Vagina (tissue), 2 donors: ENCODE measurements at places on chromosomes 7 and 10.

GRCh38 chr10:51602326-51602725 lies 97.1 kb downstream of the CSTF2T start:
- peaks cover 6% of the 10 kb centered on the region for H3K4me1 ChIP-seq
- H3K36me3 ChIP-seq, result no peaks in the 10 kb centered on the region
- no peak overlapping the region for H3K4me3 ChIP-seq
- DNase-seq, result no peak
- H3K27ac ChIP-seq, result no peak overlapping the region
- no peaks in the 10 kb centered on the region for H3K27me3 ChIP-seq

GRCh38 chr7:130966246-130967009 lies 232.4 kb upstream of the KLF14 start:
- H3K27me3 ChIP-seq, result no peaks in the 10 kb centered on the region
- no peak overlapping the region for H3K27ac ChIP-seq
- peaks cover 48% of the 10 kb centered on the region for H3K4me1 ChIP-seq
- H3K4me3 ChIP-seq, result no peak overlapping the region
- no peak for DNase-seq

DNA sequence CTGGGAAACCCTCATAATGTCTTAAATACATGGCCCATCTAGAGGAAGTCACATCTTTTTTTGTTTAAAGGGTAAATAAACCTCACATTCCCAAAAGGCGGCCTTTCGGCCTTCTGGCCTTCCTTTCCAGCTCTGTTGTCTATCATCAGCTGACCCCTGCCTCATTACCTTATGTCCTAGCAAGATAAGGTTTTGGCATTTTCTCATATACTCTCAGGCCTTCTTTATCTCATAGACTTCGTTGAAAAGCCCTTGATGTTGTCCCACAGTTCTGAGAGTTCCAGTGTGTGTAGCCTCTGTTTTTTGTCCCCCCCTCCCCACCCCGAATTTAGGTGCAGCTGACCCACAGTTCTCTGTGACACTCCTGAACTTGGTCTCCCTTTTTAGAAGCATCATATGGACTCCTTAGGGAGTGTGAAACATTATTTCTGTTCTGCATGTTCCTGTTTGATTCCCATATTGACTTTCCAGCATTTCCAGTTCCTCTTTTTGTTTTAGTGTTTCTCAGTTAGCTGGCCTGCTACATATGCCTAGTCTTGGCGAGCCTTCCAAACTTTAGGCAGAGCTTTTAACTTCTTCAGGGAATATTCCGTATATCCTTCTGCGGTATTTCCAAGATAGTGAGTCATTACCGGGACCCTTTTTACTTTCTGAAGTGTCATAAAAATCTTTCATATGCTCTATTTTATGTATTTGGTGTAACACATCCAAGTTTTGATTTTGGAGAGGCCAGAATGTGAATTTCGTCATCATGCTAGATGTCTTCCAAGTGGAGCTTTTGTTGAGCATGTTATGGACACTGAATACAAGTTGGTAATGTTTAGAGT lies 138.5 kb downstream of the LRRC4 start:
- no peaks in the 10 kb centered on the region for H3K4me1 ChIP-seq
- H3K36me3 ChIP-seq, result no peaks in the 10 kb centered on the region
- H3K4me3 ChIP-seq, result no peak overlapping the region
- H3K27ac ChIP-seq, result no peak overlapping the region

DNA sequence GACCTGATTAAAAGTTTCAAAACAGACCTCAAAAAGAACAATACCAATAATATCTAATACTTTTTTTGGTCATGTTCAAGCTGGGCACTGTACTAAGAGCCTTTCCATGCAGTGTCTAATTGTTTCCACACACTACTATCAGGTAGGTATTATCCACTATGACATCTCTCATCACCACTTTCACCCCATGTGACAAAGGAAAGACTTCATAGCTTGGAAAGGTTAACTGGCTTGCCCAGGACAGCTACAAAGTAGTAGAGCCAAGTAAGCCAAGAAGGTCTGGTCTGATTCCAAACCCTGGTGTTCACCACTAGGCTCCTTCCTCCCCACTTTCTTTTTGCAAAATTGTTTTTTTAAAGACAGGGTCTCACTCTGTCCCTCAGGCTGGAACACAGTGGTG lies 400.5 kb downstream of the KCNMA1 start:
- H3K4me3 ChIP-seq, result no peak overlapping the region
- DNase-seq, result no peak
- no peaks in the 10 kb centered on the region for H3K36me3 ChIP-seq
- no peak overlapping the region for H3K27ac ChIP-seq

GRCh38 chr7:16244469-16244868 lies 176.9 kb downstream of the CRPPA start:
- H3K4me1 ChIP-seq, result no peaks in the 10 kb centered on the region
- DNase-seq, result no peak
- H3K27ac ChIP-seq, result no peak overlapping the region
- H3K4me3 ChIP-seq, result no peak overlapping the region
- H3K27me3 ChIP-seq, result no peaks in the 10 kb centered on the region

DNA sequence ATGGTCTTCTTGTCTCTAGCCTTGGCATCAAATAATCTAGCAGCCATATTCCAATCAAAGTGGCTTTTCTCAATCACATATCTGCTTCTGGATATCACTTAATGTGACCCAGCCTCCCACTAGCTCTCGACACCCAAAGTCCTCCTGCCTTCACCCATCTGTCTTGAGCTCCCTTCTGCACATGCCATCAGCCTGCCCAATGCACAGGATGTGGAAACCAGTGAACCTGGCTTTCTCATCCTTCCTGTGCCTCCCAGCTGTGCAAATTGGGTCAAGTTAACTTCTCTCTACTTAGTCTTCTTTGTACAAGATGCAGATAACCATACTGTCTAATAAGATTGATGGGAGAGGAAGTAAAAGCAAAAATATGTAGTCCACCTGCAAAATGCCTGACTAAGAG lies 257.9 kb upstream of the PITRM1 start:
- no peaks in the 10 kb centered on the region for H3K4me1 ChIP-seq
- no peak overlapping the region for H3K27ac ChIP-seq
- DNase-seq, result no peak
- no peaks in the 10 kb centered on the region for H3K27me3 ChIP-seq
- no peaks in the 10 kb centered on the region for H3K36me3 ChIP-seq
- H3K4me3 ChIP-seq, result no peak overlapping the region
